Stimulated activated CD4-positive, alpha-beta T cell treated with anti-CD3 and anti-CD28 coated beads, Interleukin-1b, Interleukin-23, amount 100 ng/mL, for 48 hours (primary cell): ENCODE measurements at places on chromosomes 7 and 10.
A peak's percentile ranks its signal among the peaks of the same experiment; 100 is the strongest.

DNA sequence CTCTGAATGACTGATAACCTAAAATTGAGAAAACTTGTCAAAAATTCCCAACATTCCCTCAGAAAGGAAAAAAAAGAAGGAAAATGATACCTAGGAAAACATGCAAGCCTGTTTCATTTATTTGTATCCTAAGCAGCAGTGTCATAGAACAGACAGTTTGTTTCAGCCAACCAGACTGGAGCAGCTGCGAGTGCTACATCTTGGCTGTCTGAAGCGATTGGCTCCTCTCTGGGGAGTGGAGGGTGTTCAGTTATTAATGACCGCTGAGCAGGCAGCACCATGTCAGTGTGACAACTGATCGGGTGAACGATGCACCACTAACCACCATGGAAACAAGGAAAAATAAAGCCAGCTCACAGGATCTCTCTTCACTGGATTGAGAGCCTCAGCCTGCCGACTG is at the start of gene LRRN3:
Gene LRRN3, plus strand, starts transcription at position 282 of the 400 bp plus-strand sequence. CDS start 31,646 bp downstream, outside the sequence.
- DNase-seq = peak; percentile 50

- DNase-seq = no peak
These were observed 234.3 kb upstream of the C7orf33 start for GRCh38 chr7:148356303-148356702.

- DNase-seq = no peak
These were observed 122.7 kb upstream of the STEAP4 start for GRCh38 chr7:88429382-88429781.

- no peak for DNase-seq
These were observed 561.2 kb upstream of the PHF14 start for GRCh38 chr7:10412422-10413019.

DNA sequence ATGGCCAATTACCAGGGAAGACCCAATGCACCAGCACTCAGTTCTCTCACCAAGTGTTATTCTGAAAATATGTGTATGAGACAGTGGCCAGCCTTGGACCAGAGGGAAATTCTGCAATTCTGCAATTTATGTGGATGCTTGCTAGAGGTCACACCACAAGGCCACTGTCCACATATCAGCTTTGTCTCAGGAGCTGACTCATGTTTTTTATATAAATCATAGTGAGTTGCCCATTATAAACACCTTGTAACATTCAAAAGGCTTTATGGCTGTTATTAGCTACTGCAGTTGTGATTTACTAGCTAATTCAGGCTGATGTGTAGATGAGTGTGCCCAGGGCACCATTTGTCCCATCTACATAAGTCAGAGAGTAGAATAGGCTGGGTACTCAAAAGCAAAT is 649.0 kb downstream of the LRMDA start:
- no peak for DNase-seq

- DNase-seq = no peak
These were observed 272.3 kb downstream of the SEMA3D start for GRCh38 chr7:84914598-84914997.

- DNase-seq = no peak
These were observed 226.5 kb downstream of the RPS24 start for GRCh38 chr10:78260141-78260540.

GRCh38 chr10:21261842-21262294 is 263.6 kb downstream of the SKIDA1 start:
- no peak for DNase-seq

- DNase-seq = no peak
These were observed 174.5 kb downstream of the ZNF365 start for GRCh38 chr10:62548686-62549085.

GRCh38 chr10:124387078-124387874 is 31.4 kb downstream of the OAT start:
- DNase-seq = no peak

DNA sequence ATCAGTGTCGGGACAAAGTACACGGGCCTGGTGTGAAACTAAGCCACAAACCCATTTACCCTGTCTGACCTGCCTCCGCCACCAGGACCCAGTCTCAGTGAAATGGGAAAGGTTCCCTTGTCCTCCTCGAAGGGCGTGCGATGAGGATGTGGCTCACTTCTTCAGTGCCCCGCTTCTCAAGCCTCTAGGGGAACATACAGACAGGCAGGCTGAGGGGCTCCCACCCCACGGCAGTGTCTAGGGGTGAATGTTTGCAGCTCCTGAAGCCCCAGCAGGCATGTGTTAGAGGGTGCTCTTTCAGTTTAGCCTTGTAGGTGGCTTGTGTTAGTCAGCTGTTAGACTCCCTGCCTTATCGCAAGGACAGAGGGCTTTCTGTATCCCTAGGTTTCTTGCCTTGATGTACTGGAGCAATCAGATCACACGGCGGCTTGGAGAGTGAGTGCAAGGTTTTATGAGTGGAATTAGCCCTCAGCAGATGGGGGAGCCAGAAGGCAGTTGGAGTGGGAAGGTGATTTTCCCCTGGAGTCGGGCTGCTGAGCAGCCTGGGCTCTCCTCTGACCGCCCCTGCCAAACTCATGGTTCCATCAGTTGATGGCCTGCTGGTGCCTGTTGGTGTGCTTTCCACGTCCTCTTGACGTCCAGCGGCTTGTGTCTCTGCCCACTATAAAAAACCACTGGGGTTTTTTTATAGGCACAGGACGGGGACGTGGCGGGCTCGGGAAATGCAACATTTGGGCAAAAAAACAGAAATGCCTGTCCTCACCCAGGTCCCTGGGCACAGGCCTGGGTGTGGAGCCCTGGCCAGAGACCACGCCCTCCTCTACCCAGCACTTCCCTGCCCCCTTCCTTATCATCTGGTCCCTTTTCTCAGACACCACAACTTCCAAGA is 759 bp downstream of the NUDT1 start:
- DNase-seq = peak; percentile 11

DNA sequence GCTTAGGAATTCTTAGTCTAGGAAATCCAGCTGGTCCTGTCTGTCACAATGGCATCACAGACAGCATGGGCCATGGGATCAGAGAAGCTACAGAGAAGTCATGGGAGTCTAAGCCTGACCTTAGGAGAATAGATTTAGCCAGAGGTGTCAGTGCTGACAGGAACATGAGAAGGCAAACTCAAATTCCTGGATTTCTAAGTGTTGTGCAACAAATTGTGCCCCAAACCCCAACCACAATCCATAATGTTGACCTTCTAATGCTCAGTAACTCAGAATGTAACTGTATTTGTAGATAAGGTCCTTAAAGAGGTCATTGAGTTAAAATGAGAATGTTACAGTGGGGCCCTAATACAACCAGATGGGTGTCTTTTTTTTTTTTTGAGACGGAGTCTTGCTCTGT is 95.9 kb upstream of the RHOBTB1 start:
- no peak for DNase-seq

DNA sequence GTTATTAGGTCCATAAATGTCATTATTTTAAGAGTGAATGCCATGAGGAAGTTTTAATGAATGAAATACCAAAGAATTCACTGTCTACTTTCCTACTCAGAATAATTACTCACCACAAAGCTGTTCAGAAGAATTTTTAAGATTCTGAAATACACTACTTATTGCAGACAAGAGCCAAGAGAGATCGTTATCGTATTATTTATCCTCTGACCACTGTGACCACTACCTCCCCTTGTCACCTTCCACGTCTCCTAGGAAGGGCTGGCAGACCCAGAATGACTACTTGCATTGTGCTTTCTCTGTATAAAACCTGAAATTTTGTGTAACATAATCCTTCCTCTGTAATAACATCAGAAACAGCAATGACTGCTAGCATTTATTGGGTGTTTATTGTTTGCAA is 81.9 kb downstream of the ABCB5 start:
- no peak for DNase-seq
